NCI-H2081 treated with DMSO at 0.1 percent for 48 hours (cell line): ENCODE measurements at places on chromosomes 12 and 14.

GRCh38 chr12:51753980-51754675 lies 94.4 kb downstream of the FIGNL2 start:
- DNase-seq, result no peak

DNA sequence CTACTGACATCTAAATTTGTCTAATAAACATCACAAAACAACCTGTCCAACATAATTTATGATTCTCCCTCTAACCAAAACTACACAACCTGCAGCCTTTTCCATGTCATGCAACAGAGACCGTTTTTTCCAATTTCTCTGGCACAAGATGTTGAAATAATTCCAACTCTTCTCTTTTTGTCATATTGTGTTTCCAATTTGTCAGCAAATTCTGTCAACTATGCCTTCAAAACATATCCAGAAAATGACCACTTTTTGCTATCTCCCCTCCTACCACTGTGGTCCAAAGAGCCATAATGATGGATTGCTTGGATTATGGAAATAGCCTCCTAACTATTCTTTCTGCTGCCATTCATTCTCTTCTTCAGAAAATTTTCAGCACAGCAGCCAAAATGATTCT lies 31.3 kb upstream of the SSTR1 start:
- no peak for DNase-seq

DNA sequence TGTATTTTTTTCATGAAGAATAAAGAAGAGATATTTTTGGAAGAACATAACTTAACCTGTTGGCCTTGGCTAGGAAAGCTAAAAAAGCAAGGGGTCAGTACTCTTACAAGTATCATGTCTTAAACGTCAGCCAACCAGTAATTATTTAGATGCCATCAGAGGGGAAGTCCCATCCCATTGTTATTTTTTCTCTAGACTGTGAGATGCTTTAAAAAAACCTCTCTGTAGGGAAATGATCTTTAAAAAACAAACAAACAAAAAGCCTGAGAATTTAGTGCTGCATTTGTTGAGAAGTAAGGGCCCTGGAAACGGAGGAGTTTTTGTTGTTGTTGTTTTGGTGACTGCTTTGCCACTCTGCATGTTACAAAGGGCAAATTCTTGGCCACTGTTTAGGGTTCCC lies 474.0 kb downstream of the ZFP36L1 start:
- DNase-seq, result no peak

- no peak for DNase-seq
Measured at GRCh38 chr14:21768116-21768874, 94.7 kb upstream of the OR4E1 start.

DNA sequence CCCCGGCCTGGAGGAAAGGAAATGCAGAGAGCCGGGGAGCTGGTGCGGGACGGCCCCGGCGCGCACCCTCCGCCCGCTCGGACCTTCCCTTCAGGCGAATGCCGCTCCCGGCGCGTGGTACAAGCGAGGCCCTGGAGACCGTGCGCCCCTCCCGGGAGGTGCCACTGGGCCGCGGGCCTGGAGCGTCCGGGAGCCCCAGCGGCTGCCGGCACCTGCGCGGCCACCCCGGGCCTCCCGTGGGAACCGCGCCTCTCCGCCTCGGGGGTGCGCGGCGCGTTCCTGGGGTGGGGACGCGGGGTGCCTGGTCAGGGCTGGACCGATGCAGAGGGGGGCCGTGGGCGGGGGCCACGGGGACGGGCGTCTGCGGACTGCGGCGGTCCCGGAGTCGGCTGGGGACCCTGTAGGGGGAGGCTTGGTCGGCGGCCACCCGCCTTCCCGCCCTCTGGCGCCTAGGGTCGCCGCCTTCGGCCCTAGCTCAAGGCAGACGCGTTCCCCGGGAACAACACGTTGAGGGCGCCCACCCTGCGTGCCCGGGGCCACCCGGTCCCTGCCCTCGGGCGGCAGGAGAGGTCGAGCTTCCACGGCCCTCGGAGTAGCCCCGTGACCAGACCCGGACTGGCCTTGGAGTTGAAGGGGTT lies 599 bp downstream of the PAPLN start:
- DNase-seq, result no peak

DNA sequence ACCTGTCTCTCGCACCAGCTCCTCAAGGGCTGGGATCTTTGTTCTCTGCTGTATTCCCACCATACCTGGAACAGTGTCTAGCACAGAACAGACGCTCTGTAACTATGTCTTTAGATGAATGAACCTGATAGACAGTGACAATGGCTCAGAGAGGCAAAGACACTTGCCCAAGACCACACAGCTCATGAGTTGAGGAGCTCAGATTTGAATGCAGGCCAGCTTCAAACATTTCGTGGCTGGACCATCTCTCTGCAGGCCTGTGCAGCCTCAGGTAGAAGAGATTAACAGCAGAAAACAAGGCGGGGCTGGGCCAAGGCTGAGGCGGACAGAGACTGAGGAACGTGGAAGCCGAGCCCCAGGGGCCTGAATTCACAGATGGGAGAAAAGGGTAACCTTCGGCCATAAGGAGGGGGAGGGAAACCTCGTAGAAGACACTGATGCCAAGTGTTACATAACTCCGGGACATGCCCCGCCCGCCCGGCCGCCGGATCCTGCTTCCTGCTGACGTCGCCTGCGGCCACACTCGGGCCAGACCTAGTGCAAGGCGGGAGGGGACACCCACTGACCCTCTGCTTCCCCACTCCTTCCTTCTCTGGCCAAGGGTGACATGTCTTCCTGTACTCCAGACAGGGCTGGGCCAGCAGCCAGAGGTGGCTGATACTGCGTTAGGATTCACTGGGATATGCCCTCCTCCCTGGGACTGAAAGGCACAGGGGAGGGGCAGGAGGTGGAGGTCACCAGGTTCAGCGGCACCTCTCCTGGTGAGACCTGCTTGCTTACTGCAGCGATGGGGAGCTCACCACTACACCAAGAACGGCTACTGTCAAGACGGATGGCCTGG lies 86.8 kb downstream of the RFLNA start:
- DNase-seq, result no peak

- no peak for DNase-seq
Measured at GRCh38 chr14:23723911-23724310, 87.7 kb downstream of the DHRS2 start.

- DNase-seq, result no peak
Measured at GRCh38 chr12:41122894-41123293, 65.2 kb upstream of the PDZRN4 start.

DNA sequence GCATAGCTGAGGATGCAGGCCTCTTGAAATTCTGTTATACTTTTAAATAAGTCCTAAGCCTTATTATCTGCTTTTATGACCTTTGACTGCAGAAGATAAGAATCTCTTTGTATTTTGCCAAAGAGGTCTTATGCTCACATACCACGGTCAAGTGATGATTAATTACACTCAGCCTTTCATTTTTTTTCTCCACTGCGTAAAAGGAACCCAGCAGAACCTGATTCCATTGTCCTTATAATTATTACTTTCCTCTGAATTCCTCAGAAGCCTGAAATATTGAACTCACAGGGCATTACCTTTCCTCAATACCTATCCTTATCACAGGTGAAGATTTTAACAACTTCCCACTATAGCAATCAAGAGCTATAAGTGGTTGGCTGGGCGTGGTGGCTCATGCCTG lies 498.7 kb upstream of the RPL10L start:
- no peak for DNase-seq

- DNase-seq, result no peak
Measured at GRCh38 chr12:87768501-87769287, 260.5 kb downstream of the C12orf50 start.

GRCh38 chr12:53751336-53752191 lies at the start of gene CISTR:
Gene CISTR, minus strand, starts transcription at chr12:53751979.
- DNase-seq, result no peak

GRCh38 chr12:22254478-22254877 lies 80.0 kb downstream of the ST8SIA1 start:
- no peak for DNase-seq

DNA sequence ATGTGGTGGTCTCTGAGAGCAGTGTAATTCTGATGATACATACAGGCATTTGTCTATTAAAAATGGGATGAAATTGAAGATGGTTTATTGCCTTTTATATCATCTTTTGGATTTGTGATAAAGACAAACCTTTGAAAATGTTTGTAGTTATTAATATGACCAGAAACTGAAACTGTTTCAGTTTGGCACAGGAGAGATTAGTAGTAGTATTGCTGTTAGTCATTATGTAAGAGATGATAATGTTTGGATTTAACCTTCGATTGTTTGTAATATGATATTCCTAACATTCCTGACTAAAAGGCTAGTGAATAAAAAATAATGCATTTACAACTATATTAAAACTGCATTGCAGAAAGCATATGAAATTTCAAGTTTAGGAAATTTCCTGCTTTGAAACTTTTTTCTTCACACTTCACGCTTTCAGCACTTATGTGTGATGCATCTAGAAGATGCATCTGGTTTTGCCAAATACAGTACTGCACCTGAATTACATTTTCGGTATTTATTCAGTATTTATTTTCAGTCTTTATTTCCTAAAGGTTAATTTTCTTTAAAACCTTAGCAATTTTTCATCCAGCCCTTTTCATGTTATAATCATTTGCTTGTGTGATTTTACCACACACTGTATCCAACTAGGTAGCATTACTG lies 25.5 kb downstream of the ADIPOR2 start:
- no peak for DNase-seq

DNA sequence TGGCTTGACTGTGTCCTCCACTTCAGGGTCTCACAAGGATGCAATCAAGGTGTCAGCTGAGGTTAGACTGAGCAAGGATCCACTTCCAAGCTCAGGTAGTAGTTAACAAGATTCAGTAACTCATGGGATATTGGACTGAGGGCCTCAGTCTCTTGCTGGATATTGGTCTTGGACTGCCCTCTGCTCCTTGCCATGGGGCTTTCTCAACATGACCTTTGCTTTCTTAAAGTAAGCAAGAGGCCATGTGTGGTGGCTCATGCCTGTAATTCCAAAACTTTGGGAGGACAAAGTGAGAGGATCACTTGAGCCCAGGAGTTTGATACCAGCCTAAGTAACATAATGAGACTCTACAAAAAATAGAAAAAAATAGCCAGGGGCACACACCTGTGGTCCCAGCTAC lies 231.3 kb upstream of the AMIGO2 start:
- DNase-seq, result no peak

GRCh38 chr14:78484028-78484427 lies 313.9 kb downstream of the NRXN3 start:
- no peak for DNase-seq
